ENCODE measurements at places on chromosomes 3 and 15.

DNA sequence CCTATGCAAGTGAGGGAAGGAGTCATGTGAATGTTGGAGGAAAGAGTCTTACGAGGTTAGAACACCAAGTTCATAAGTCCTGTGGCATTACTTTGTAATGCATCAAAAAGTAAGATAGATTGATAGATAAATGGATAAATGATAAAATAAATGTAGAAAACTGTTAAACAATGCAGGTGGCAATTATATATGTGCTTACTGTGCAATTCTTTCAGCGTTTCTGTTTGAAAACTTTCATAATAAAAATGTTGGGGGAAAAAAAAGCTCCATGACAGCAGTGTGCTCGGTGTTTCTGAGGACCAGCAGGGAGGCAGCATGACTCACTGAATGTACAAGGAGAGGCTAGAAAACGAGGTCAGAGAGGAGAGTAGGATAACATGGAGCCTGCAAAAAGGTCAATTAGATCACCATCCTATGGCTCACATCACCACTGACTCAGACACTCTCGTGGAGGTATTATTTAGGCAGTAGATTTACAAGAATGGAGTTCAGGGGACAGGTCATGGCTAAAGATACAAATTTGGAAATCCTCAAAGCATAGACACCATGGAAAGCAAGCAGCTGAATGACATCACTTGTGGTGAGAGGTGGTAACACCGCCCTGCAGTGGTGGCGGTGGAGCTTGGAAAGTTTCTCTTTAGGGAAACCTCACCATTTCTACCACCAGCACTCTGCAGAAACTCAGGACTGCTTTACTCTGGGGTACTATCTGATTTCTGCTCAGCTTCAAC, 219.8 kb downstream of the CTNNB1 start:
- peak; percentile 87 for DNase-seq

DNA sequence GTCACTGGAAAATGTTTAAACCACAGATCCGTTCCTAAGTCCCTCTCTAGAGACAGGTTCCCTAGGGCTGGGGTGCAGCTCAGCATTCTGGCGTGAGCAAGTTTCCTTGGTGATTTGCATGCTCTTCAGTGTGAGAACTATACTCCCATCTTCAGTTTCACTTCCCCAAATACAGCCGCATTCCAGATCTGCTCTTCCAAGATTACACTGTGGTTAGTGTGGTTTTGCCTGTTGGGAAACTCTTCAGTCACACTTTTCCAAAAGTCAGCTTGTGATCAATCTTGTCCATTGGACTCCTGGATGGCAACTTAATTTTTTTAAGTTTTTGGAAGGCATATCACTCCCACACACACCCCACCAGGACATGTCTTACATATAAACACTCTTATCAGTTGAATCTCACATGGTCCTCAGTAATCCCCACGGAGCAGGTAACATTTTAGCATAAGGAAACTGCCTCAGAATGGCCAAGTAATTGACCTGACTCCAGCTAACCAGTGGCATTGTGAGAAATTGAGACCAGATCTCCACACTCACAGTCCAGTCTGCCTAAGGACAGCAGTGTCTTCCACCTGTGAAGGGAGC, 33.5 kb upstream of the PTPN23 start:
- DNase-seq = peak; percentile 34

DNA sequence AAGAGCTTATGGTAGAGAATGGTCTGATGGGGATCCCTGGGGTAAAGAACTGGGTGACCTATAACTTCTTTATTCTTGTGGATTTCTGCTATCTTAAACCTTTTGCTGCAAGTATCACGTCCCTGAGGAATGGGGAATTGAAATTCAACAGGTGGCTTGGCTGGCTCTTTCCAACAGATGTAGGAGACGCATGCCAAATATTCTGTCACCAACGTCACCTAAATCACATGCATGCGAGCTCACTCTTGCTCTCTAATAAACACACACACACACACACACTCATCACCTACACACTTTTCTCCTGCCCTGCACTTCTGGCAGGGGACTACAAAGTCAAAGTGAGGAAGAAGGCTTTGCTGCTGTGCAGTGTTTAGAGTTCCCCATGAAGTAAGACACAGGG, 145.8 kb upstream of the NECTIN3 start:
- no peak for DNase-seq

DNA sequence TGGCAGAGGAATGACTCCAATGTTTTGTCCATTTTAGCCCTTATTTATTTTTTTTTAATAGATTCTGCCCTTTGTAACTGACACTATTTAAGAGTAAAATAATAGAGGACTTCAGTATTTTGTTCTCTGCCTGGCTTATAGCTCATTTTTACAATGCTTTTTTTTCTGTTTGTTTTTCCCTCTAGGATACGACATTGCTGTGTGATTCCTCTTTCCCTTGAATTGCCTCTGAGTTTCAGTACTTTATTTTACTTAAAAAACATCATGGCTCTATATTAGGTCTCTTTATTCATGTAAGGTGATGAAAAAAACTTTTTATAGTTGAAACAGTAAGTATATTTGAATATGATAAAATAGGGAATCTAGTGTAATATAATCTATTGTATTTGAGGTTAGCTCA, 179.1 kb downstream of the PTPRG start:
- no peak for DNase-seq

DNA sequence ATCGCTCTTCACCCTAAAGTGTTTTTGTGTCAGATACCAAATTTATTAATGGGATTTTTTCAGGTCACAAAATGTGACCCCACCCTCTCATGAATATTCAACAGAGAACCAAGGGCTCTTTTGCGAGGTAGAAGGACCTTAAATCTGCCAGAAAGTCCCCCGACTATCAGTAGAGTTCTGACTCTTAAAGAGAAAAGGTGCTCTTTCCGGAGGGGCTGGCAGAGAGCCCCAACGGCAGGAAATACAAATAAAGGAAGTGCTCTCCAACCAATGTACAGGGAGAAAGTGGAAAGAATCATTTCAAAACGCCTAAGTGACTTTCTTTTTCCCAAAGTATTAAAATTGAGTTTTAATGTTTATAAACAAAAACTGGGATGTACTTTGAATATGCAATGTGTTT, 517.2 kb downstream of the FOXP1 start:
- DNase-seq = no peak

GRCh38 chr3:138460536-138461205, 26.3 kb downstream of the ESYT3 start:
- no peak for DNase-seq

DNA sequence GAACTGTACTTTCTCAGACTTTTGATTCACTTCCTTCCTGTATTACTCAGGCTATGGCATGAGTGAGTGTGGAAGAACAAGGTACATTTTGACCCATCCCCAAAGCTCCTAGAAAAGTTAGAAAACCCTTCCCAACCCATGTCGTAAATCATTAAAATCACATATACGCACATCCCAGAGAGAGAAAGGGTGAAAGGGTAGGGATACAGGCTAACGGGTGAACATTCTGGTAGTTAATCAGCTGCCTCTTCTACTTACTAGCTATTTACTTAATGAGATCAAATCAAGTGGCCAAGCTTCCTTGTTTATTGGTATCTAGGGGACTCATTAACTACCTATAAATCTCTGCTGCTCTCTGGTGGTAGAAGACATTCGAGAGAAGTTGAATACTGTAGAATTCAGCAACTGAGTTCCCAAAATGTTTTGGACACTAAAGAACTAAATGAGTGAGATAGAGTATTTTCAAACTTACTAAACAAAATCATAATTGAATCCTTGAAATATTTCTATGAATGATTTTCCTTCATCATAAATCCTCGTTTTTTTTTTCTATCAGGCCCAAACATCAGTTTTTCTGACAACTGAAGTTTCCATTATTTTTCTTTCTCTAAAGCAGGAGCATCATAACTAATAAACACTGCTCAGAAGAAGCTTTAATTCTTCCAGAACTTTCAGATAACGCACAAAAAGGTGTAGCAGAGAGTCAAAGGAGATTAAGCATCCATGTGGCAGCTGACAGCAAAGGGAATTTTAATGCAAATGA, 124.2 kb downstream of the IMPG2 start:
- peak; percentile 70 for DNase-seq

- peak; percentile 62 for DNase-seq
These were observed 377.1 kb upstream of the PROK2 start for GRCh38 chr3:72161881-72162595.

DNA sequence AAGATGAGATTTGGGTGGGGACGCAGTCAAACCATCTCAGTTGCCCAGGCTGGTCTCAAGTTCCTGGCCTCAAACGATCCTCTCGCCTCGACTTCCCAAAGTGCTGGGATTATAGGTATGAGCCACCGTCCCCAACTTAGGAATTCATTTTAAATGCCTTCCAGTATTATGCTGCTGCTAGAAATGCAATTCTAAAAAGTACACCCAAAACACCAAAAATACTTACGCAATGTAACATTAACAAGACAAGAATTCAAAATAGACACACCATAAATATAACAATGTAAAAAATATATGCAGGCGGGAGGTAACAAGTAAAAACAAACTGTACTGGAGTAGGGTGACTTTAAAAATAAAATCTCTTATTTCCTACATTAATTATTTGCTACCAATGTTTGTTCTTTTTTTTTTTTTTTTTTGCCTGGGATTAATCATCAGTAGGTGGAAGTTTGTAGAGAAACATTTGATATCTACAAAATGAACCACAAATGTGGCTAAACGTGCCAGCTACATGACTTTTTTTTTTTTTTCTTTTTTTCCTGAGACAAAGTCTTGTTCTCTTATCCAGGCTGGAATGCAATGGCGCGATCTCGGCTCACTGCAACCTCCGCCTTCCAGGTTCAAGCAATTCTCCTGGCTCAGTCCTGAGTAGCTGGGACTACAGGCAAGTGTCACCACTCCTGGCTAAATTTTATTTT, 56.8 kb downstream of the SETMAR start:
- no peak for DNase-seq

GRCh38 chr15:95259513-95259912, 1028.2 kb downstream of the MCTP2 start:
- DNase-seq = peak; percentile 57

DNA sequence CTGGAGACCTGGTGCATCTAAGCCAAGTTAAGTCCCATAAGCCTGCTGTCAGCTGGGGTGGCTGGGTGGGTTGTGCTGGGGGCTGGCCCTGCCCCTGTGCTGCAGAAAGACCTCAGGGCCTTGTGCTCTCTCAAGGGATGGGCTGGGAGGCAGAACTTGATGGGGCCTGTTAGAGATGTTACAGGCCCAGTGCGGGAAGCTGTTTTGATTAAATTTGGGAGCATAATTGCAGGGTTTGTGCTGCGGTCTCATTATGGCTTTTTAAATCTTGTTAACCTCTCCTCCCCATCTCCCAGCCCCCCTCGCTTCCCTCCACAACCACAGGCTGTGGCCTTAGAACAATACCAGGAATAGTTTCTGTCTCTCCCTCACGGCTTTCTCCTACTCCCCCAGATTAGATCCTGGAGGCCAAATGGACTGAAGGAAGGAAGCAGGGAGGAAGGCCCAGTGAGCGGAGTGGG, 87.6 kb upstream of the TLE3 start:
- DNase-seq = no peak

DNA sequence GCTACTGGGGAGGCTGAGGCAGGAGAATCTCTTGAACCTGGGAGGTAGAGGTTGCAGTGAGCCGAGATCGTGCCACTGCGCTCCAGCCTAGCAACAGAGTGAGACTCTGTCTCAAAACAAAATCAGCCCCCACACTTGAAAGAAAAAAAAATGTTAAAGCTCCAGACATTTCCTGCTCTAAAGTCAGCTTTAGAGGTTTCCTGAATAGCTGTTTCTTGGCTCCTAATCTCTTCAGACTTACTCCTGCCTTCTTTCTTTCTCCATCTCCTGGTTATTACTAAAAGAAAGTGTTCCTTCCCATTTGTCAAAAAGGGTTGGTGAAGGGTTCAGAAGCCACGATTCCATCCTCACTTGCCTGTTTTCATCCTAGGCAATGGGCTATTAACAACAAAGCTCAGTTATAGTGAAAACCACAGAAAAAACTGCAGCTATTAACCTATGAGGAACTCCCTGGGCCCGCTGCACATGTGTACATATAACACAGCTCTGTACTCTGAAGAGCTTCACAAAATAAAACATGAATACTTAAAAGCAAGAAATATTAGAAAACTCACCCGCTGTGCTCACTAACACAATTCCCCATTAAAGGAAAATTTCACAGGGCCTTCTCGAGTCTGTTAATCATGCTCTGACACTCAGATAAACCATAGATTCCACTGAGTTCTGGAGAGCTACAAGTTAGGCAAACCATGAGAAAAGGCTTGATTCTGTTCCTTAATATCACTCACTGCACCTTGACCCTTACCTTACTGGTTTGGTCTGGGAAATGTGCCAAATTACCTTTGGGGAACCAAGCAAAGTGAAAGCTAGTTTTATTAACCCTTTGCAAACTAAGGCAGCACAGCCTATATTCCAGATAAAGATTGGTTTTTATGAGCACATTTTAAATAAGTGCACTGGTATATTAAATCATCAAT, 89.9 kb upstream of the TSPAN3 start:
- DNase-seq = no peak

- no peak for DNase-seq
These were observed 268.8 kb downstream of the NR2F2 start for GRCh38 chr15:96599268-96599667.

DNA sequence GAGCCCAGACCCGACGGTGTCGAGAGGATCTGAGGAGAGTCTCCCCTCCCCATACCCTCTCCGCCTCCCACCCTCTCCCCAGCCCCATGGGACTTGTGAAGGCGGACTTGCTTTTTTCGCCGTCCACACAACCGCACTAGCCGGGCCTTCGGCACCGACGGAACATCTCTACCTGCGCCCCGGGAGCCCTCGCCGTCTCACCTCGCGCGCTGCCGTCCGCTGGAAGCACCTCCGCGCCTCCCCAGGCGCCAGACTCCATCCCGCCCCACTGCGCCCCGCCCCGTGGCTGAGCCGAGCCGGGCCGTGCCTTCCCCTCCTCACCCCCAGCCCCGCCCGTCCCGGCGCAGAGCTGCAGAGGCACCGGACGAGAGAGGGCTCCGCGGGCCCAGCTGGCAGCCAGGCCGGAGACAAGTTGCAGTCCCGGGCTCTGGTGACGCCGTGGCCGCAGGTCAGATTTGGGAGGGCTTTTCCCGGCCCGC, at the start of the genes DUOX1 and DUOXA1:
Gene DUOX1 (plus strand): TSS at position 344 of the 479 bp plus-strand sequence. CDS start 1,973 bp downstream, outside the sequence.
Gene DUOXA1 (minus strand): TSS at position 229 of the 479 bp plus-strand sequence. CDS start 6,865 bp downstream, outside the sequence.
- DNase-seq = no peak
